ENCODE measurements at places on chromosomes 12 and 14.

DNA sequence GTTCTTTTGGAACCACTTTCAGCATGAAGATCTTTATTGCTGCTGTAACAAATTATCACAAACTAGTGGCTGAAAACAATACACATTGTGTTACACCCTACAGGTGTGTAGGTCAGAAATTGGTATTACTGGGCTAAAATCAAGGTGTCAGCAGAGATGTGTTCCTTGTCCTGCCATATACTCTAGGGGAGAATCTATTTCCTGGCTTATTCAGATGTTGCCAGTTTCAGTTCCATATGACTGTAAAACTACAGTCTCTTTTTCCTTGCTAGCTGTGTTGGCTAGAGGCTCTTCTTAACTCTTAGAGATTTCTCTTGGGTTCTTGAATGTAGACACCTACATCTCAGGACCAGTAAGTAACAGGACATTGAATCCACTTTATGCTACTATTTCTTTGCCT is 215.6 kb upstream of the PPFIA2 start:
- DNase-seq, result no peak

DNA sequence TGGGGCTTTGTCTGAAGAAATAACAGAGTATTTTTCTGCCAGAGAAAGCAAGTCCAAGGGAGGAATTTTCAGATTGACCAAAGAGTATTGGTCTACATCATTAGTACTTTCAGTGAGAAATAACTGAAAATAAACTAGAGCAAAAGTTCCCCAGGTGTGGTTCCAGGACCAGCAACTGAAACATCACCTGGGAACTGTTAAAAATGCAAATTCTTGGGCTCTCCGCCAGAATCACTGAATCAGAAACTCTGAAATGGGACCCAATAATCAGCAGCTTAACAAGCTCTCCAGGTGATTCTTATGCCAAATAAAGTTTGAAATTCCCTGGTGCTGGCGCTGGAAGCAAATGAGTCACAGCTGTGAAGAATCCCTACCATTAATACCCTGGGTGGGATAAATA is 52.1 kb downstream of the EIF2S3B start:
- DNase-seq, result no peak

- no peak for DNase-seq
Observed at GRCh38 chr12:15721316-15722115, 67.7 kb downstream of the EPS8 start.

- no peak for DNase-seq
Observed at GRCh38 chr14:95303552-95303951, 16.2 kb downstream of the CLMN start.
